ENCODE measurements at places on chromosomes 1 and 21.

- no peak for DNase-seq
Observed at GRCh38 chr1:228920831-228921230, 185.6 kb downstream of the RHOU start.

GRCh38 chr1:221458447-221459156, 283.3 kb downstream of the DUSP10 start:
- DNase-seq: no peak

DNA sequence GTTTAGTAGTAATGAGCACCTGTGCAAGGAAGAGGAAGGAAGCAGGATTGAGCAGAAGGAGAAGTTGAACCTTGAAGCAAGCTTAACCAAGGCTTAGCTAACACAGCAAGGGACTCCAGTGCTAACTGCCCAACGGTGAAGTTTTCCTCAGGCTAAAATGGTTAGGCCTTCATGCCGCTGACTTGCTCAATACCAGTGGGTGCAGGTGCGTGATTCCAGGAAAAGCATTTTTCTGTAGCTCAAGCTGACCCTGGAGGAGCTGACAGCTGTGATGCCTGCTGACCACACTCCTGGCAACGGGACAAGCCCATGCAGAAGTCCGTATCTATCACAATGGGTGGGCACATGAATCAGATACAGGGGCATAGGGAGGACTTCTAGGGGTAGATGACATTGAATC, 76.5 kb upstream of the FGGY start:
- no peak for DNase-seq

GRCh38 chr21:37259426-37259825, 7.7 kb downstream of the VPS26C start:
- DNase-seq: no peak

GRCh38 chr1:220184506-220184905, 87.7 kb downstream of the RAB3GAP2 start:
- no peak for DNase-seq

DNA sequence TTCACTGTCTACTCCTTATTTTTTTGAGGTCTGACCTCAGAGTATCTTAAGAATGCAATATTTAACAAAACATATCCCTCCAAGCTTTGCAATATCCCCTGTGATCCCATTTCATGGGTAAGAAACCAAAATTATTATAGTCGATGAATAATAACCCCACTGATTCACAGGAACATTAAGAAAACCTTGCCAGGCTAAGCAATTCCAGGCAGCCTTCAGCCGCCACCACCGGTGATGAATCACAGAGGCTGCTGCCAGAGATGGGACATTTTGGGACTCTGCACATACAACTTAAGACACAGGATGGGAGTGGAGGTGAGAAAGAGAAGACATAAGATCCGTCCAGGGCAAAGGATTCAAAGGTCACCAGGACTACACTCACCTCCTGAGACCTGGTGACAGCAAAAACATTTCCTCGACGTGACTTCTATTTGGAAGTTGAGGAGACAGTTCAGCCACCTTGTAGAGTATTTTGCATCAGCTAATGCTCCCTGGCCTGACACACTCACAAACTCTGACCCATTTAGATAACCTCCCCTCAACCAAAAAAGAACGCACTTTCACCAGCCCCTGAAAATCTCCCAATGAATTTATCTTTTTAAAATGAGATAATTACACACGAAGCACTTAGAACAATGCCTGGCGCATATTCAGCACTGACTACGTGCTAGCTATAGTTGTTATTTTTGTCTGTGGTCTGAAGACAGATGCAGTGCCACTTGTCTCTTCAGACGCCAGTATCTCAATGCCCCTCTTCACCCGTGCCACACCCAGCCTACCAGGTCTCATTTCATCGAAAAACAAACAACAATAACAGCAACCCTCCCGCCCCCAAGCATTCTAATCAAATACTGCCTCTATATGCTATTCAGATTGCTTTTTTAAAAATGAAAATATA, 17.8 kb upstream of the OVAAL start:
- no peak for DNase-seq

DNA sequence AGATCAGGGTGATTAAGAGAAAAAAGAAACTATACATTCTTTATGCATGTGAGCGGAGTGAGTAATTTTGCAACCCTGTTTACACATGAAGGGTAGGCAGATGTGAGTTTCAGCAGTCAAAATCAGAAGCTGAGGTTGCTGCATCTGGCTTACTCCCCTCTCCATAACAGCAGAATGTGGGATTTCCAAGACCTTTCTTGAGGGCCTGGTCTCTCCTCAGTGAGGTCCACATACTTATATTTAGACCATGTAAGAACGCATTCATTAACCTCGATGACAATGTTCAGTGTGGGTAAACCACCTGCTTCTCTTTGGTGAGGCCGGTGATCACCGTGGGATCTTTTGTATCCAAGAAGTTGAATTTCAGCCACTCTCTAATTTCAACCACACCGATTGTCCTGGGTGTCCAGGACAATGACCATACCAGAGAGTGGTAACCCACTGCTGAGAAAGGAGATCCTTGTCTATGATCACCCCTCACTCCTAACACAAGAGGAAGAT, 18.7 kb upstream of the RAP1A start:
- no peak for DNase-seq

Data from CD4-positive, alpha-beta T cell treated with Interleukin-6 for 4 hours (primary cell).